ENCODE measurements at places on chromosomes 1 and 21.

GRCh38 chr1:166974647-166975345, 544 bp downstream of the ILDR2 start:
- DNase-seq, result peak; percentile 21

DNA sequence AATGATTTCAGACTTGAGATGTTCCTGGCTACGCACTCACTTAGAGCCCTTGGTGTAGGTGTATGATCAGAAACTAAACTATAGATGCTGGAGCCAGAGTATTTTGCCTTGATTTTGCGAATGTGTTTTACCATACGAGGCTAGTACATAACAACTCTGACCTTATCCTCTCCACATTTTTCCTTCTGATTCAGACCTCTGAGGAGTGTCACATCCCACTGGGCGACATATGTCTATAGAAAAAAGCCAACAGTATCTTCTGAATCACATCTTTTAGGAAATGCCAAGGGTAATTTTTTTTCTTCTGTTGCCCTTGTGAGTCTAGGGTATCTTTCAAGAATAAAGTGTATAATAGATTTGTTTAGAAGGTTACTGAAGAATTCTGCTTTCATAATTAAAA, 49.6 kb downstream of the AK4 start:
- no peak for DNase-seq

DNA sequence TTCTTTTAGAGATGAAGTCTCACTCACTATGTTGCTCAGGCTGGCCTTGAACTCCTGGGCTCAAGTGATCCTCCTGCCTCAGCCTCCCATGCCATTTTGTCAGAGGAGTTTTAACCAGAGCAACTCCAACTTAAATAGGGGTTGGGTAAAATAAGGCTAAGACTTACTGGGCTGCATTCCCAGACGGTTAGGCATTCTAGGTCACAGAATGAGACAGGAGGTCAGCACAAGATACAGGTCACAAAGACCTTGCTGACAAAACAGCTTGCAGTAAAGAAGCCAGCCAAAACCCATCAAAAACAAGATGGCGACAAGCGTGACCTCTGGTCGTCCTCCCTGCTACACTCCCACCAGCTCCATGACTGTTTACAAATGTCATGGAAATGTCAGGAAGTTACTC, 5.7 kb upstream of the DNAH14 start:
- DNase-seq, result no peak

GRCh38 chr1:10730985-10731384, 65.5 kb downstream of the CASZ1 start:
- peak; percentile 53 for DNase-seq
